HuH-7 (cell line): ENCODE measurements at places on chromosomes 1 and 21.

DNA sequence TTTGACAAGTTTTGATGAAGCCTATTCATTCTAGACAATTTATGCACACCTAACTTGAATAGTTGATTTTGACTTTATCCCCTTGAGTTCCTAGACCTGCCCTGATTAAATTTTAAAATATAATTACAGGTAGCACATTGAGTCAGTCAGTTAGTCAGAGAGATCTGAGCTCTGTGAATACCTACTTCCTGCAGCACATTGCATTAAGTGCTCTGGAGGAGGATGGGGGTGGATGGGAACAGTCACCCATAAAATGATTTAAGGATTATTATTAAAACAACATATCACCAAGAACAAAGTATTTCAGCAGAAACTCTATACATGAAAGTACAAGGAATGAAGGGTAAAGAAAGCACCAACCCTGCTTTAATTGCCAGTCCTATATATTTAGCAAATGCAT, 11.8 kb upstream of the RPF1 start:
- DNase-seq: no peak

DNA sequence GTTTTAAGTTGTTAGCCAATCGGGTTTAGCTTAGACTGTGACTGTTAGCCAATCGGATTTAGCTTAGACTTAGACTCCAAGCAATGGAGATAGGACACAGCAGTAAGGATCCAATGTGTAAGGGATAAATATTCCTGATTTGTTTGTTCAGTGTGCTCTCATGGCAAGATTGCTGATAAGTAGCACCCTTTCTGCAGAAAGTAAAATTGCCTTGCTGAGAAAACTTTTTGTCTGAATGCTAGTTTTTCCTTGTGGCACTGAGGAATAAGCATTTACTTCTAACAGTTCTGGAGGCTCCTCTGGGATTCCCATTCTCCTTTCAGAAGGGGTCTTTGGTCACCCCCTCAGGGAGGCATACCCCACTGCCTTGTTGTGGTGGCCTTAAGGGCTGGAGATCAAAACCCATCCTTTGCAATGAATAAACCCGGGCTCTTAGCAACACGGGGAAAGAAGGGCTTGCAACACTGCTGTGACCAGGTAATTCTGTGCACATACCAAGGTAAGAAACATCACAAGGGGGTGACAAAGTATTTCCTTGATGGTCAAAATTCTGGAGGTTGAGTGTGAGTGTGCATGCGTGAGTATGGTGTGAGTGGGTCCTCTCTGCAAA, 45.4 kb downstream of the SERINC2 start:
- DNase-seq: no peak

DNA sequence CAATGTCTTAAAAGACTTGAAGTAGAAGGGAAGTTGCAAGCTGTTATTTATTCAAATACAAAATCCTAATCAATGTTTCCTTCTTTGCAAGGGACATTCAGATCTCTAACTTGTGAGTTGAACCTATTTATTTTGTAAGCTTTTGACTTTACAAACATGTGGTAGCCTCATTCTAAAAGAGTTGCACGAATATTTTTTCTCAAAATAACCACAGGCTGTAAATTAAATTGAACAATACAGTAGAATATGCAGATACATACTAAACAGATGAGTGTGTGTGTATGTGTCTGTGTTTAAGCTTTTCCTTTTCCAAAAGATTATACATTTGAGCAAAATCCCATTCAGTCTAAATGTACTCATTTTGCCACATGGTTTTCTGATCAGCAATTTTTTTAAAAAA, 4.8 kb upstream of the DYNLT5 start:
- DNase-seq: no peak

DNA sequence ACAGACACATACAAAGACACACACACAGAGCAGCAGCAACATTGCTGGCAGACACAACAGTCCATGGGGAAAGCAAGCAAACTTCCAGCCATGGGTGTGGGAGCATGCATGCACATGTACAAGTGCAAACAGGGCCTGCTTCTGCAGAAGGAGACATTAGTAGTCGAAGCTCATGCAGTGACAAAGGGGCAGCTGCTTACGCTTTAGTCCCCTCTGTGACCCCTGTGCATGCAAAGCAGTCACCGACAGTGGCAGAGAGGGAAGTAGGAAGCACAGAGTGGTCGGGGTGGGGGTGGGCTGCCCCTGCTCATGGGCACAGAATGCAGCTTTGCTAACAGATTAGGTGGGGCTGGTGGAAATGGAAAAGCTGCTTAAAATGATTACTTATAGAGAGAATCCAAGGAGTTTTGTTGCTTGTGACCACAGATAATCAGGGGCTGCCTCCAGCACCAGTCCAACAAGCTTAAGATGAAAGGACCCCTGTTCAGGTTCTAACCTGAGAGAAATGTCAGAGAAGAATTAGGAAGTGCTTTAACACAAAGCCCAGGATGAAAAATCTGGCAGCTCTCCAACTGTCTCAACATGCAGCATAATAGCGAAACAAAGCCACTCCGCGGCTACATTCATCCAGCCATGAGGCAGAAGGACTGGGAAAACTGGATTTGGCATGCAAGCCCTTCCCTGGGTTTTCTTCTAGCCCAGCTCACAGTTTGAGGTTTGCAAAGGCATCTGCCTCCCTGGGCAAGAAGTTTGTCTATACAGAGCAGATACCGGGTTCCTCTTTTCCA, 378.9 kb downstream of the KCNH1 start:
- DNase-seq: no peak

- no peak for DNase-seq
These were observed 5.1 kb upstream of the LAMB3 start for GRCh38 chr1:209657140-209657879.

DNA sequence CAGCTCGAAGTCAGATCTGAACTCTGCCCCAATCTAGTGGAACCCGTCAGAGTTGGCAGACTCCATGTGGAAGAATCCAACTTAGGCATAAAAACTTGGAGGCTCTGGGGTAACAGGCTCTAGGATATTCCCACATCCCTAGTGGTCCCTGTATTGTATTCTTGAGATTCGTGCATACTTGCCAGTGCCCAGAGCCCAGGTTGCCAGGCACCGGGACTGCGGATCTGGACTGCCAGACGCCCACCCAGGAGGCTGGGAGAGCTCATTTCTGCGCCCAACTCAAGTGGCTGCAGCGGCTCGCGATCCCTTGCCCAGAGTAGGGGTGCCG, 1.1 kb downstream of the GRIK1 start:
- no peak for DNase-seq

DNA sequence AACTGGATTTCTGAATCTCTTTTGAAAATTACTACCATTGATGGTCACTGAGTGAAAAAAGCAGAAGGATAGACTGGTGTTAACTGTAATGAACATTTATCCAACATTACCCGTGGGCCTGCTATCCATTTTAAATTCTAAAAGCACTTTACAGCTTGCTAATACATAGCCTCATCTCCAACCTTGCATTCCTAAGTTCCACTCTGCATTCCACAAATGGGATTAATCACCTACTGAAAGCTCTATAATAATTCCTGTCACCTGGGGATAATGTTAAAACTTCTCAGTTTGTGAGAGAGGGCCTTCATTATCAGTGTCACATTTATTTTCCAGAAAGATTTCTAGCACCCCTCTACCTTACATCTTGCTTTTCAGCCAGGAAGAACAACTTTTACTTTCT, 38.2 kb downstream of the PTPRC start:
- no peak for DNase-seq

DNA sequence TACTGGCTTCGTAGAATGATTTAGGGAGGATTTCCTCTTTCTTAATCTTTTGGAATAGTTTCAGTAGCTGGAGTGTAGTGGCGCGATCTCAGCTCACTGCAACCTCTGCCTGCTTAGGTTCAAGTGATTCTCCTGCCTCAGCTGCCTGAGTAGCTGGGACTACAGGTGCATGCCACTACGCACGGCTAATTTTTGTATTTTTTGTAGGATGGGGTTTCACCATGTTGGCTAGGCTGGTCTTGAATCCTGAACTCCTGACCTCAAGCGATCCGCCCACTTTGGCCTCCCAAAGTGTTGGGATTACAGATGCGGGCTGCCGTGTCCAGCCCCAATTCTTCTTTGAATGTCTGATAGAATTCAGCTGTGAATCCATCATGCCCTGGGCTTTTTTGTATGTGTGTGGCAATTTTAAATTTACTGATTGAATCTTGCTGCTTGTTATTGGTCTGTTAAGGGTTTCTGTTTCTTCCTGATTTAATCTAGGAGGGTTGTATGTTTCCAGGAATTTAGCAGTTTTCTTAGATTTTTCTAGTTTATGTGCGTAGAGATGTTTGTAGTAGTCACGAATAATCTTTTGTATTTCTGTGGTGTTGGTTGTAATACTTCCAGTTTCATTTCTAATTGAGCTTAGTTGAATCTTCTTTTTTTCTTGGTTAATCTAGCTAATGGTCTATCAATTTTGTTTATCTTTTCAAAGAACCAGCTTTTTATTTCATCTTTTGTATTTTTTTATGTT, 15.3 kb downstream of the MAN1C1 start:
- no peak for DNase-seq

GRCh38 chr1:181180407-181181031, 92.0 kb downstream of the IER5 start:
- no peak for DNase-seq

DNA sequence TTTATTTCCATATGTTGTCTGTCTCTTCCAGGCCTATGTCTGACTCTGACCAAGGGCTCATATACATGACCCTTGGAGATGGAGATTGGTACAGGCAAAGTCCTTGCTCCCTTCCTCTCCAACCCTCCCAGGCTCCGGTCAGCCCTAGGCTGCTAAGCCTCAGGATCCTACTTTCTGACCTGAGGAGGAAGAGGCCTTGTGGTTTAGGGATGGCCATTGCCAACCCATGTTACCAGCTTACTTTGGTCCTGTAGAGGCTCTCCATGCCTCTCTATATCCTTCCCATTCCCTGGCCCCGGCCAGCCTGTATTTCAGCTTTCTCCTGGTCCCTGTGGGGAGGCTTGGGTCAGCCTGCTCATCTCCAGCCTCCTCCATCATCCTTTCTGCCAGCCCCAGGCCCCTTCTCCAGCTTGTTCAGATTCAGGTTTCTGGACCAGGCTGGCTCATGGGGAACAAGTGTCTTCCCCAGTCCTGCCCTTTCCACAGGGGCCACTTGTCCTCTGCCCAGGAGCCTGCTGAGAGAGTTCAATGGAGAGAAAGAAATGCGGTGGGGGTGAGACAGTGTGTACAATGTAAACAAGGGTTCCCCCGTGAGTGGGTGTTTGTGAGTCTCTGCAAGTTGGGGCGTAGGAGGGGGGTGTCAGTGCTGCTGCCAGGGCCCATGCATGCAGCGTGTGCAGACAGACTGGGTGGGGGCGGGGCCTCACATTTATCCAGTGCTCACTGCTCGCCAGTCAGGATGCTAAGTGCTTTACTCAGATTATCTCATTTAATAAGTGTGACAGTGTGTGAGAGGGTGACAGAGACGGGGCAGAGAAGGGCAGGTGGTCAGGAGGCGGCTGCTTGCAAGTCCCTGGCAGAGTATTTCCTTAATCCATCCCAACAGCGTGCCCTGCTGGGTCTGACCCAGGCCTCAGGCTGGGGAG, 31.3 kb upstream of the FOXO6 start:
- no peak for DNase-seq

GRCh38 chr1:22533244-22533895, 29.9 kb upstream of the EPHA8 start:
- DNase-seq: no peak
